Heart right ventricle (tissue), 16 donors: ENCODE measurements at places on chromosomes 1 and 21. TPM values are rescaled to one million over a fixed set of nuclear protein-coding genes. Genes with fewer than 3 reads are reported as not detected.

The TOMM40L gene
- total RNA-seq: 35.7 TPM

- peaks cover 35% of the 10 kb centered on the region for H3K27me3 ChIP-seq
- H3K36me3 ChIP-seq: no peaks in the 10 kb centered on the region
Observed at GRCh38 chr1:17847111-17847510, 92.0 kb downstream of the ACTL8 start.

DNA sequence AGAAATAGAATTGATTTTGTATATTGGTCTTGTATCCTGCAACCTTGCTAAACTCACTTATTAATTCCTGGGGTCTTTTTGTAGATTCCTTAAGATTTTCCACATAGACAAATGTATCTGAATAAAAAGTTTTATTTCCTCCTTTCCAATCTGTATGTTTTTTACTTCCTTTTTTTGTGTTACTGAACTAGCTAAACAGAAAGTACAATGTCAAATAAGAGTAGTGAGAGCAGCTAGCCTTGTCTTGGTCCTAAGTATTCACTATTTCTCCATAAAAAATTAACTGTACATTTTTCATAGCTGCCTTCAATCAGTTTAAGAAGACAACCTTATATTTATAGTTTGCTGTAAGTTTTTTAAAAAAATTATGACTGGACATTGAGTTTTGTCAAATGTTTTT, 74.9 kb downstream of the FASLG start:
- no peak overlapping the region for H3K4me3 ChIP-seq
- H3K27me3 ChIP-seq: no peaks in the 10 kb centered on the region
- no peak overlapping the region for H3K27ac ChIP-seq
- no peaks in the 10 kb centered on the region for H3K36me3 ChIP-seq

DNA sequence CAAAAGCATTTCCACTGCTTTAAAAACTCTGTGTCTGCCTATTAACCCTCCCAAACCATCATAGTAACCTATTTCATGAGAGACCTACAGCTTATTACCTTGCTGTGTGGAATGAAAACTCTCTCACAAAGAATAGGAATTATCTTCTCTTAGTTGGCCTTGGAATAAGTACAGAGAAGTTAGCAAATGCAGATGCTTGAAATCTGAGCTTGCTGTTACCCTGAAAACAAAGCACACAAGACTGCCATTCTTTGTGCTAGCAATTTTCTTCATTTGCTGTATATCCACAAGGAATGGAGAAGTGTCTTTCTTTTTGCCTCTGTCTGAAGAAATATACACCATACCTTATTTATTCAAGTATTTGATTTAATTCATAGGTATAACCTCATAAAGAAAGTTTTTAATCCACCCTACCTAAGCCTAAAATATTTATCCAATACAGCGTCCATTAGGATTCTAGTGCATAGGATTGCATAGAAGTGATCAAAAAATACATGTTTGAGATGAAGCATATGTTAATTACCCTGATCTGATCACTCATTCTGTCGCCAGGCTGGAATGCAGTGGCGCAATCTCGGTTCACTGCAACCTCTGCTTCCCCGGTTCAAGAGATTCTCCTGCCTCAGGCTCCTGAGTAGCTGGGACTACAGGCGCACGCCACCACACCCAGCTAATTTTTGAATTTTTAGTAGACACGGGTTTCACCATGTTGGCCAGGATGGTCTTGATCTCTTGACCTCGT, 451.1 kb downstream of the LTN1 start:
- H3K27ac ChIP-seq: no peak overlapping the region
- H3K36me3 ChIP-seq: no peaks in the 10 kb centered on the region
- H3K27me3 ChIP-seq: no peaks in the 10 kb centered on the region
- H3K4me3 ChIP-seq: no peak overlapping the region

GRCh38 chr1:43206600-43207228, 34.6 kb downstream of the CFAP57 start:
- peaks cover 28% of the 10 kb centered on the region for H3K4me1 ChIP-seq
- H3K27me3 ChIP-seq: no peaks in the 10 kb centered on the region
- H3K36me3 ChIP-seq: no peaks in the 10 kb centered on the region
- H3K27ac ChIP-seq: peak overlapping the region; percentile 79
- peak; percentile 24 for DNase-seq

- peak overlapping the region; percentile 73 for H3K4me3 ChIP-seq
- no peaks in the 10 kb centered on the region for H3K4me1 ChIP-seq
- no peaks in the 10 kb centered on the region for H3K27me3 ChIP-seq
- peak overlapping the region; percentile 90 for H3K27ac ChIP-seq
Observed at GRCh38 chr1:28580722-28581530, 11.1 kb upstream of the RAB42 start.

The NES gene
- total RNA-seq: 220 TPM

The RXRG gene
- total RNA-seq: 15.5 TPM

GRCh38 chr1:223118418-223118817, 24.6 kb downstream of the TLR5 start:
- H3K27me3 ChIP-seq: no peaks in the 10 kb centered on the region
- no peak for DNase-seq
- no peak overlapping the region for H3K4me3 ChIP-seq
- no peaks in the 10 kb centered on the region for H3K36me3 ChIP-seq

GRCh38 chr1:30514137-30514654, 209.2 kb downstream of the MATN1 start:
- peaks cover 16% of the 10 kb centered on the region for H3K27me3 ChIP-seq
- H3K36me3 ChIP-seq: no peaks in the 10 kb centered on the region
- no peak for DNase-seq

DNA sequence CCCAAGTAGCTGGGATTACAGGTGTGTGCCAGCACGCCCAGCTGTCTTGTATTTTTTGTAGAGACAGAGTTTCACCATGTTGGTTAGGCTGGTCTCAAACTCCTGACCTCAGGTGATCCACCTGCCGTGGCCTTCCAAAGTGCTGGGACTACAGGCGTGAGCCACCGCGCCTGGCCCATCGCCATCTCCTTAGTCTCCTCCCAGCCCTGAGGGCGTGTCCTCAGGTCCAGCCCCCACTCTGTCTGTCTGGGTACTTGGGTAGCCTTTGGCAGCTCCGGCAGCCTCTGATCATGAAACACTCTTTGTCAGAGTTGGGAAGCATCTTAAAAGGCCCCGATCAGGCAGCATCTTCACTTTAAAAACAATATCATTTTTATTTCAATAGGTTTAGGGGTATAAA, 90.3 kb upstream of the DISP3 start:
- no peaks in the 10 kb centered on the region for H3K27me3 ChIP-seq
- H3K27ac ChIP-seq: no peak overlapping the region
- no peaks in the 10 kb centered on the region for H3K36me3 ChIP-seq
- DNase-seq: no peak
- H3K4me3 ChIP-seq: no peak overlapping the region

- H3K4me1 ChIP-seq: no peaks in the 10 kb centered on the region
- no peaks in the 10 kb centered on the region for H3K27me3 ChIP-seq
- H3K27ac ChIP-seq: no peak overlapping the region
- no peak for DNase-seq
Observed at GRCh38 chr1:168504064-168504837, 39.5 kb downstream of the XCL2 start.

- H3K4me1 ChIP-seq: no peaks in the 10 kb centered on the region
- H3K27me3 ChIP-seq: no peaks in the 10 kb centered on the region
- H3K36me3 ChIP-seq: no peaks in the 10 kb centered on the region
- no peak for DNase-seq
- H3K4me3 ChIP-seq: no peak overlapping the region
Observed at GRCh38 chr1:70720109-70720508, 309.0 kb downstream of the CTH start.

GRCh38 chr1:190373705-190374336, 103.8 kb downstream of the BRINP3 start:
- no peaks in the 10 kb centered on the region for H3K27me3 ChIP-seq
- H3K36me3 ChIP-seq: no peaks in the 10 kb centered on the region
- H3K4me1 ChIP-seq: no peaks in the 10 kb centered on the region

- H3K4me1 ChIP-seq: peaks cover 85% of the 10 kb centered on the region
- no peaks in the 10 kb centered on the region for H3K27me3 ChIP-seq
- DNase-seq: no peak
Observed at GRCh38 chr1:170694172-170694926, 30.4 kb downstream of the PRRX1 start.

DNA sequence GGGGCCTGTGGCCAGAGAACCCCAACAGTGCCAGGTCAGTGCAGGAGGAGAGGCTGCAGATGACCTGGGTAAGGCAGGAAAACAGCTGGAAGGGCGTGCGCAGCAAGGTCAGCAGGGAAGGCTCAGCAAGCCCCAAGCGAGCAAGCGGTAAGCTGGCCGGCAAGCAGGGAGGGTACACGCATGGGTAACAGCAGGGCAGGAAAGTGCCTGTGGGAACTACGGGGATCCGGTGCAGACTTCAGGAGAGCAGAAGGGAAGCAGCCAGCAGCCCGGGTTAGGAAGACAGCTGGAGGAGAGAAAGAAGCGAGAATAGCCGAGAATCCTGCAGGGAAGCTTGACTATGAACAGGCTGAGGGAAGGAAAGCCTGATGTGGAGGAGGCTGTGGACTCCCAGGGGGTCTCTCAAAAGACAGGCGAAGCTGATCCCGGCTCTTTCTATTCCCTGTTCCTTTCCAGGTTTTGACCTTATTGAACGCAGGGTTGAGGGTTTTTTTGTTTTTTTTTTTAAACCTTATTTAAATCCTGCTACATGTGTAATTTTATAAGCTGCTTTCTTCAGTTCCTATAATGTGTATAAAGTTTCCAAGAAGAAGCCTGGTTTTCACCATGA, 20.9 kb downstream of the UMODL1 start:
- H3K4me3 ChIP-seq: no peak overlapping the region
- H3K36me3 ChIP-seq: no peaks in the 10 kb centered on the region
- DNase-seq: no peak
- H3K27me3 ChIP-seq: peaks cover 6% of the 10 kb centered on the region
- H3K4me1 ChIP-seq: no peaks in the 10 kb centered on the region

GRCh38 chr1:241589521-241589920, 50.6 kb downstream of the CHML start:
- DNase-seq: no peak
- no peaks in the 10 kb centered on the region for H3K36me3 ChIP-seq
- H3K4me1 ChIP-seq: no peaks in the 10 kb centered on the region

DNA sequence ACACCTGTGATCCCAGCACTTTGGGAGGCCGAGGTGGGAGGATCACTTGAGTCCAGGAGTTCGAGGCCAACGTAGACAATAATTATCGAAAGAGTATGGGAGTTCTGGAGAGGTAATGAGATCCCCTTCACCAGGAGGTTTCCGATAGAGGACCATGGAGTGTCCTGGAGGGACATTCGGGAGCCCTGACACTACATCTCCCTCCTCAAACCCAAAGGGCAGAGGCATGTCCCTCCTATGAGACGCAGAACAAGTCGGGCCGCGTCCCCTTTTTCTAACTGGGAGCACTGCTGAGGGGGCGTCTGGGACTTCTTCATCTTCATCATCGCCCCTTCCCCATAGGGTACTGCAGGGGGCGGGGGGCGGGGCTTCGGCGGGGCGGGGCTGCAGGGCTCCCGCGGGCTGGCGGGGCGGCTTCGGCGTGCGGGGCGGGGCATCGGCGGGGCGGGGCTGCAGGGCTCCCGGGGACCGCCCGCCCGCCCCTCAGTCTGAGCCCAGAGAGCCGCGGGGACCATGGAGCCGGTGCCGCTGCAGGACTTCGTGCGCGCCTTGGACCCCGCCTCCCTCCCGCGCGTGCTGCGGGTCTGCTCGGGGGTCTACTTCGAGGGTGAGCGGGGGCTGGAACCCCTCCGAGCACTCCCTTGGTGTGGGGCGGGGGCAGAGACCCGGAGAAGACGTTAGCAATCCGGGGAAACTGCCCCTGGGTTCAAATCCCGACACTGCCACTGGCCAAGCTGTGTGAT, at the start of gene THEMIS2:
THEMIS2 (plus strand) TSS at position 486 of the 743 bp plus-strand sequence; CDS start at position 514, 28 bp downstream.
- peaks cover 61% of the 10 kb centered on the region for H3K4me1 ChIP-seq
- peak; percentile 65 for DNase-seq
- H3K36me3 ChIP-seq: no peaks in the 10 kb centered on the region

DNA sequence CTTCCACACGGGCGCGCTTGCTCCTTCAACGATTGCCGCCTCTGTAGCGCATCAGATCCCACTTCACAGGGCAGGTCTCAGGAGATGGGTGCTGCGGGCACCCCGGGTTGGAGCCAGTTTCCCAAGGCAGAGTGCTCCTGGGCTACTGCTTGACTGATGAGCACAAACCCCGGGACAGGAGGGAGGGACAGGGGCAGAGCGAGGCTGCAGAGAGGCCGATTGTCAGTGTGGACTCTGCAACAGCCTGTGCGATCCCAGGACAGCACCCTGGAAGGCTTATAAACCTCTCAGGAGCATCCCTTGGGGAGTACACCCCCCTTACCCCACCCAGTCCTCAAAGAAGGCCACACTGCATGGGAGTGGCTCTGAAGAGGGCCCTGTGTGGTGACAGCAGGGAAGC, 28.0 kb upstream of the BACE2 start:
- DNase-seq: no peak
- no peak overlapping the region for H3K27ac ChIP-seq
- no peak overlapping the region for H3K4me3 ChIP-seq
- H3K36me3 ChIP-seq: no peaks in the 10 kb centered on the region
- peaks cover 12% of the 10 kb centered on the region for H3K4me1 ChIP-seq

- no peaks in the 10 kb centered on the region for H3K36me3 ChIP-seq
- peaks cover 13% of the 10 kb centered on the region for H3K27me3 ChIP-seq
- no peak overlapping the region for H3K27ac ChIP-seq
- H3K4me1 ChIP-seq: no peaks in the 10 kb centered on the region
Observed at GRCh38 chr1:30028283-30028682, 695.1 kb downstream of the MATN1 start.

DNA sequence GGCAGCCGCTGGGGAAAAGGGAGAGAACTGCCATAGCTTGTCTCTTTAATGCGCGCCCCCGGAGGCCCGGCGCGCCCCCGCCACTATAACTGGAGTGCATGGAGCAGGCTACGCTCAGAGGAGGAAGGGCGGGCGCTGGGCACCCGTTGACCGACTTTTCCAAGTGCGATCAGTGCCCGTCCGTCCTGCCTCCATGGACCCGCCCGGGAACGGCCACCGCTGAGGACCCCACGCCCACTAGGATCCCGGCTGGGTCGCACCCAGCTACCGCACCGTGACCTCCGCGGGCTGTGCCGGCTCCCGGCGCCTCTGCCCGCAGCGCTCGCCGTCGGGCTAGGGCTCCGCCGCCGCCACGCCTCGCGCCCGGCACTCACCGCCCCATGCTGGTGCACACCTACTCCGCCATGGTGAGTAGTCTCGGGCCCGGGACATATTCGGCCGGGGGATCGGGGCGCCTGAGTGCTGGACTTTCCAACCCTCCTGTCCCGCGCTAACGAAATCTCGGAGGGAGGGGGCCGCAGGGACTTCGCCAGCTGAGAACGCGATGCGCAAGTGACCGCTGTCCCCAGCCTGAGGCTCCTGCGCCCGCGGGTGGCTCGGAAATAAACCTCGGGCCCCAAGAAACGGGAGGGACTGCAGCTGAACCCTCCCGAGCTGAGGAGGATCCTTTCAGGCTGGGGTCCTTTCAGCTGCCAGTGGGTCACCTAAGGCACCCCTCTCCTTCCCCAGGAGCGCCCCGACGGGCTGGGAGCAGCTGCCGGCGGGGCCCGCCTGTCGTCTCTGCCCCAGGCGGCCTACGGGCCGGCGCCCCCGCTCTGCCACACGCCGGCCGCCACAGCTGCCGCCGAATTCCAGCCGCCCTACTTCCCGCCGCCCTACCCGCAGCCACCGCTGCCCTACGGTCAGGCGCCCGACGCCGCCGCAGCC, at the start of gene TFAP2E:
TFAP2E (plus strand) TSS at position 117 of the 927 bp plus-strand sequence; CDS start at position 381, 264 bp downstream.
- H3K36me3 ChIP-seq: no peaks in the 10 kb centered on the region
- peaks cover 27% of the 10 kb centered on the region for H3K27me3 ChIP-seq
- no peak within 1 kb of the TSS for H3K27ac ChIP-seq
- H3K4me3 ChIP-seq: peak within 1 kb of the TSS; percentile 51
- no peak for DNase-seq

The LCE1C gene
- not detected for total RNA-seq

The GNG4 gene
- not detected for total RNA-seq
